OCI-LY7 (cell line): ENCODE measurements at places on chromosomes 2 and 18. TPM values are rescaled to one million over a fixed set of nuclear protein-coding genes. Genes with fewer than 3 reads are reported as not detected.
A peak's percentile ranks its signal among the peaks of the same experiment; 100 is the strongest.

- DNase-seq = peak; percentile 45
Measured at GRCh38 chr2:40760071-40760666, 308.3 kb upstream of the SLC8A1 start.

The BCL2 gene
- 2.5 and 3.0 TPM in 2 replicates for total RNA-seq

GRCh38 chr18:58104096-58104495 is 60.1 kb downstream of the NEDD4L start:
- DNase-seq = no peak

The NLRC4 gene
- not detected in 2 replicates for total RNA-seq

GRCh38 chr2:146363731-146364130 is 1481.1 kb upstream of the ACVR2A start:
- no peak for DNase-seq
